ENCODE measurements at places on chromosomes 3 and 15.

- no peak for DNase-seq
These were observed 118.9 kb downstream of the ALDH1A2 start for GRCh38 chr15:57946491-57947048.

DNA sequence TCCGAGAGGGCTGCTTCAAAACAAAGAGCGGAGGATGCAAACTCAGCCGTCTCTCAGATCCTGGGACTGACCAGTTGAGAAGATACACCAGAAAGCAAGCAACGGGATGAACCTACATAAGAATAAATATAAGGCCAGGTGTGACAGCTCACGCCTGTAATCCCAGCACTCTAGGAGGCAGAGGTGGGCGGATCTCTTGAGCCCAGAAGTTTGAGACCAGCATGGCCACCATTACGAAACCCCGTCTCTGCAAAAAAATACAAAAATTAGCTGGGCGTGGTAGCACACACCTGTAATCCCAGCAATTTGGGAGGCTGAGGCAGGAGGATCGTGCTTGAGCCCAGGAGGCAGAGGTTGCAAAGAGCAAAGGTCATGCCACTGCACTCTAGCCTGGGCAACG is 31.7 kb downstream of the RBPMS2 start:
- DNase-seq = no peak

DNA sequence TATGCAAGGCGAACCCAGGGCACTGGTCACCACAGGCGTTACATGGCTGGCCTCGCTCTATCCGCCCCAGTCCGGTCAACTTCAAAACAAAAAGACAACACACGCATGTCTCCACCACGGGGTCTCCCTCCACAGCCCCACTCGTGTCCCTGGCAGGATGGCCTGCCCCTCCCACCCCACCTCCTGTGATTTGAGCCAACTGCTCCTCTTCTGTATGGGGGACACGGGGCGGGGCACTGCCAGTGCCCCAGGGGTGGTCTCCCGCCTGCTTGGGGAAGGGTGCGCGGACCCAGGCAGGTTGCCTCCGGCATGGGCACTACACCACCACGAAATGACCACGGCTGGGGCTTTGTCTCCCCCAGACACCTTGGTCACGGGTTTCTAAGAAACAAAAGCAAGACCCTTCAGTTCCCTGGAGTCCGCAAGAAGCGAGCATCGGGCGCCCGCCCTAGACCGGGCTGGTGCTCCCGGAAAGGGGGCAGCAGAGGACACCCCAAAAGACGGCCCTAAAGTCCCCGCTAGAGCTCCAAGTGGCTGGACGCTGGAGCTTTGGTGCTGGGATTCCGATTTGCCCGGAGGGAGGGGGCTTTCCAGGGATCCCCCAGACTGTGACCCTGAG is 219.3 kb upstream of the PRICKLE2 start:
- peak; percentile 81 for DNase-seq

DNA sequence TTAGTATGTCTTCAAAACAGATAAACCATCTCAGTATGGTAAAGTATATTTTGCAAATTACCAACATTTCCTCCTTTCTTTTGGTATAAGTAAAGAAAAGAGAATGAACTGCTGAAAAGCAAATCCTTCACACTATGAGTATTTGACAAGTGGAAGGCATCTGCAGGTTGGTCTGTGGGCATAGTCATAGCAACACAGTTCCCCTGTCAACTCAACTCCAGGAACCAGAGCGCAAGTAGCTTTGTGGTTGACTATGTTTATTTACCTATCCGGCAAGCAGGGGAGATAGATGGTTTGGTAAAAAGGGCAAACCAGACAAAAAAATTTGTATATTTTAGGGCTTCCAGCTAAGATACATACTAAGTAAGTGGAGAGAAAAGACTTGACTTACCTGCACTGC is 88.3 kb upstream of the PPIB start:
- no peak for DNase-seq

GRCh38 chr3:111979434-111980038 is 710 bp downstream of the ABHD10 start:
- no peak for DNase-seq

GRCh38 chr3:184239221-184239620 is 9.5 kb downstream of the ALG3 start:
- peak; percentile 29 for DNase-seq

DNA sequence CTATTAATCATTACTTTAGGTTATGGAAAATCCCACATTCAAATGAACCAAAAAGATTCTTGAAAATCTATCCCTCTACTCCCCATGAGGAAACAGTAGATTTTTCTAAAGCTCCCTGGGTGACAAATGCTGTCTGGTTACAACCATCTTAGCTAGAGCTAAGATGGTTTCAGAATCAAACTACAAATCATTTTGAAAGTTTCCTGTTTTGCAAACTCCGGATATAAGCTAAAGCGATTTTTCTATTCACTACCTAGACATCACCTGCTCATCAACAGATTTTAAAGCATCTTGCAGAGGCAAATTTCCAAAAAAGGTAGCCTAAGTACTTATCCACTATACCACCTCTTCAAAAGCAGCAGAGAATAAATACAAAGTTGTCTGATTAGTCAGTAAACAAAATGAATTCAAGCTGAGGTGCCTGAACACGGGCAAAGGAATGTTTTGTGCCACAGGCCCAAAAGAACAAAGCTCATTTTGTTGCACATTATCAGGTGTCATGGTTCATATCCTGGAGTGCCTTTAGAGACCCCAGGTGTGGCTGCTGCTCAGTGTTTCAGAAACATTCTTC is 204.9 kb downstream of the TNIK start:
- no peak for DNase-seq

- DNase-seq = peak; percentile 85
These were observed 36.6 kb downstream of the UACA start for GRCh38 chr15:70726753-70727152.

- DNase-seq = peak; percentile 93
These were observed 9.6 kb downstream of the EMC3 start for GRCh38 chr3:9976721-9977709.

DNA sequence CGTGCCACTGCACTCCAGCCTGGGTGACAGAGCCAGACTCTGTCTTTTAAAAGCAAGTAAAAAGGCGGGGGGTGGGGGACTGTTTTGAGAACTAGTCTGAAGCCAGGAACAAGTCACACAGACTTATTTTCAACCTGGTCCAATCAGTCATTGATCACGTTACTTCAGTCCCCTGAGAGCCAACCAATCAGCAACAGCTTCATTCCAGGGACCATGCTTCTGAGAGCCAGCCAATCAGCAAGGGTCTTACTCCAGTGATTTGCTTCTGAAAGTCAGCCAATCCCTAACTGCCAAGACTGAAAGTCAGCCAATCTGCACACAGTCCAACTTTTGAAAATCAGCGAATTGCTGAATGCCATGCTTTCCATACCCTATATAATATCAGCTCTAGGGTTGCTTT is 48.6 kb upstream of the C15orf39 start:
- no peak for DNase-seq

- DNase-seq = no peak
These were observed 16.0 kb downstream of the SIAH2 start for GRCh38 chr3:150746791-150747590.

- DNase-seq = no peak
These were observed 289.5 kb upstream of the TRIM42 start for GRCh38 chr3:140388202-140388922.

DNA sequence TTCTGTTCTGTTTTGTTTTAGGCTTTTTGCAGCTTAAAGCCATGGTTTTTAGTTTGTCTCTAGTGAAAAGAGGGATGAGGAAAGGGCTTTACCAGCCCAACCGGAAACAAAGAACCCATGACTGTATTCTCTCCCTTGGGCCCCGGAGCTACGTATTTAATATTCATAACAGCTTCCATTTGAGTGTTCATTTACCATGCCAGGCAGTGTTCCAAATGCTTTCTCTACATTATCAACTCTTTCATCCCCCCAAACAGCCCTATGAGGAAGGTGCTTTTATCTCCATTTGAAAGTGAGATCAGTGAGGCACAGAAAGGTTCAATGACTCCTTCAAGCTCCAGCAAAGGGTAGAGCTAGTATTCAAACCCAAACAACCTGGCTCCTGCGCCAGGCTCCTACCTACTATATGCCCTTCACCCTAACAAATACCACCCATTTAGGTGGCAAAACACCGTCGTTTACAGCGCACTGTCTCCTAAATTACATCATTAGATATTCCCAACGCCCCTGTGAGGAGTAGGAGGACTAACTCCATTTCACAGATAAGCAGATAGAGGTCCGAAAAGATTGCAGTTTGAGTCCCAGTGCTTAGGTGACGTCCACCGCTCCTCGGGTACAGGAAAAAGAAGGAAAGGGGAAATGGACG is 27.9 kb downstream of the GTPBP8 start:
- no peak for DNase-seq
